ENCODE measurements at places on chromosomes 3 and 15.

GRCh38 chr3:149378478-149379309, 1.2 kb upstream of the TM4SF1 start:
- DNase-seq, result no peak

- peak; percentile 35 for DNase-seq
These were observed 24.8 kb upstream of the RBP1 start for GRCh38 chr3:139564294-139564861.

DNA sequence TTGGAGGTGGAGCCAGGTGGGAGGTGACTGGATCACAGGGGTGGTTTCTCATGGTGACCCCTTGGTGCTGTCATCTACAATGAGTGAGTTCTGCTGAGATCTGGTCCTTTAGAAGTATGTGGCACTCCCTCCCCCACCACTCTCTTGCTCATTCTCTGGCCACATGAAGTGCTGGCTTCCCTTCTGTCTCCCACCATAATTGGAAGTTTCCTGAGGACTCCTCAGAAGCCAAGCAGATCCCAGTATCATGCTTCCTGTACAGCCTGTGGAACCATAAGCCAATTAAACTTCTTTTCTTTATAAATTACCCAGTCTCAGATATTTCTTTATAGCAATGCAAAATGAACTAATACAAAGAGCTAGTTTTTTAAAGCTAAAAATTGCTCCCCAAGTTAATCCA, 54.7 kb downstream of the SLC41A3 start:
- DNase-seq, result no peak

- no peak for DNase-seq
These were observed 1.2 kb downstream of the SS18L2 start for GRCh38 chr3:42591811-42592210.

DNA sequence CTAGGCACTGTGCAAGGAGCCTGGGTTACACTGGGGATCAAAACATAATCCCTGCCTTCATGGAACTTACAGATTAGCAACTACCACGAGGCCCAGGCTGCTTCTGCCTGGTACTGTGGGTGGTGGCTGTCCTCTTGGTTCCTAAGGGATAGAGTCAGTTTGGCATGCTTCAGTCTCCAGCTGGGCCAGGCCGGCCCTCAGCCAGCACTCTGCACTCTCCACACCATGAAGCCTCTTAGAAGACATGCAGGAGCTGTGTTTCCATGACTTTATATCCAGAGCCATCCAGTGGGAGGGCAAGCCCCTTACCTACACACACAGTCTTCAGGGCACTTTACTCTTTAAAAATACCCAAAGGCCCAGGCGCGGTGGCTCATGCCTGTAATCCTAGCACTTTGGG, 54.4 kb downstream of the ATP1B3 start:
- DNase-seq, result no peak

- peak; percentile 27 for DNase-seq
These were observed 8.6 kb downstream of the PODXL2 start for GRCh38 chr3:127637546-127637945.

GRCh38 chr3:122577409-122578031, at the start of gene PARP15:
Gene PARP15, plus strand, starts transcription at chr3:122577650. Its CDS starts 18 bp downstream, at chr3:122577668.
- DNase-seq, result no peak

GRCh38 chr15:81544385-81544784, 170.4 kb upstream of the TMC3 start:
- no peak for DNase-seq

- no peak for DNase-seq
These were observed 491.9 kb upstream of the KCNMB2 start for GRCh38 chr3:178044320-178044719.

DNA sequence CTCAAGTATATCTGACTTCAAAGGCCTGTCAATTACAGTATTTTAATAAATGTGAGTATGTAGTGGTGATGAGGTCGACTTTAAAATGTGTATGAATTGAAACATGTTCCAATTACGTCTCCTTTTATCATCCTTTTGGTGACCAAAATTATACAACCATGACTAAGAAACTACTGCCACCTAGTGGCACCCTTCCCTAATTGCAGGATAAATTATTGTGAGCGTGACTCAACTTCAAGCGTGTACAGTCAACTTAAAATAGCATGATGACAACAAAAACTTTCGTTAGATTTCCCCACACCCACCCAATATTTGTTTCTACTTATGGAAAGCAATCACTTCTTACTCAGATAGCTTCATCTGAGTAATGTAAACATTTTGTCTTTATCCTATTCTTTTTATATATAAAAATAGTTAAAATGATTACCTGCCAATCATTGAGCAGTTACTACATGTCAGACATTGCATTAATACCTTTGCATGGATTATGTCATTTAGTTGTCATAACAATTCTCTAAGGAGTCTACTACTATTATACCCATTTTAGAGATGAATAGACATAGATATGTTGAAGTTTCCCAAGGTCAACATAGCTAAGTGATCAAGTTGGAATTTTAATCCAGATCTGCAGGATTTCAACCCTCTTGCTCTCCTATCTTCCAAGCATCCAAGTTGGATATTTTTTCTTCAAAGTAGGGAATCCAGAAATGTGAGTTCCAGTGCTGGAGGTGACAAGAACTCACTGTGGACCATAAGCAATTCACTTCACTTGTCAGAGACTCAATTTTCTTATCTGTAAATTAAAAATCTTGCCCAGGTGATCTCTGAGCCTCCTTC, 106.0 kb downstream of the MEX3B start:
- DNase-seq, result peak; percentile 35

GRCh38 chr3:5267889-5268288, 80.4 kb downstream of the EDEM1 start:
- no peak for DNase-seq
